ENCODE measurements at places on chromosomes 5 and 9.

DNA sequence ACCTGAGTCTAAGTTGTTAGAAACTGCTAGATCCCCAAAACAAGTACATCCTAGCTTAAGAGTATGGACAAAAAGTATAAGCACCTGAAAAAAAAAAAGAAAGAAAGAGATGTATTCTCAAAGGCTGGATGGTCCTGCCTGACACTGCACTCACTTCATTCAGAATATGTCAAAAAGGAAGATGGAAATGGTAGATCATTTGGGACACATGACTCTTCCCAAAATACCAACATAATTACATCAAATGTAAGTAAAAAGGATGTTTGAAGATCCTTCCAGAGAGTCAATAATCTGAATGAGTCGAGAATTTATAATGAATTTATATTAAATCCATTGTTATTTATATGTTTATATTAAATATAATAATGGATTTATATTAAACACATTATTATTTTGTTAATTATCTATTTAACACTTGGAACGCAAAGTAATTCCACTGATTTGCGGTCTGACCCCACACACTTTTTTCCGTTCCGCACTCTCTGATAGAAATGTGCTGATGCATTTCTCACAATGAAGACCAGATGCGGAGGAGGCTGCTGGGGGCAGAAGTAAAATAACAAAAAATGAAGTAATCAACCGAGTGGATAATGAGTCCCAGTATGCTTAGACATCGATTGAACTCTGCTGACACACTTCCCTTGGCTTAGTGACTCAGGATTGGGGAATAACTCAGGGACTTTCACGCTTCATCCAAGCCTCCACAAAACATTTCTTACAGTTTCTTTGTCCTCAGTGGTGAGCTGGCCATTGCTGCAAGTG lies 201.2 kb downstream of the ADAMTS12 start:
- DNase-seq = no peak

GRCh38 chr5:118990582-118990981 lies 2.2 kb upstream of the DTWD2 start:
- no peak for DNase-seq

DNA sequence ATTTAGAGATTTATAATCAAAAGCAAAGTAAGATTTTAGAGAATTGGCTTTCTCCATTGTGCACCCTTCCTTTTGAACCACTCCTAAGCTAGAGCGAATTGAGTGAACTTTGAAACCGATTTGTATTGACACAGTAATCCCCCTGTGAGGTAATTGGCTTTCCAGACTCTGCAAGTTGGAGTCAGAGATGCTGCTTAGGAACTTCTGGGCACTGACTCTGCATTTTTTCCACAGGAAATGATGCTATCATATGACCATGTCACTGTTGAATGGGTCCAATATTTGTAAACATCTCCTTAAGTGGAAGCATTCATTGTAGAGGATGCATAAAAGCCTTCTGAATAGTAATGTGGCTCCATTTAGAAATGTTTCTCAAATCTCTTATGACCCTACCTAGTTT lies 394.4 kb upstream of the ZNF608 start:
- no peak for DNase-seq

DNA sequence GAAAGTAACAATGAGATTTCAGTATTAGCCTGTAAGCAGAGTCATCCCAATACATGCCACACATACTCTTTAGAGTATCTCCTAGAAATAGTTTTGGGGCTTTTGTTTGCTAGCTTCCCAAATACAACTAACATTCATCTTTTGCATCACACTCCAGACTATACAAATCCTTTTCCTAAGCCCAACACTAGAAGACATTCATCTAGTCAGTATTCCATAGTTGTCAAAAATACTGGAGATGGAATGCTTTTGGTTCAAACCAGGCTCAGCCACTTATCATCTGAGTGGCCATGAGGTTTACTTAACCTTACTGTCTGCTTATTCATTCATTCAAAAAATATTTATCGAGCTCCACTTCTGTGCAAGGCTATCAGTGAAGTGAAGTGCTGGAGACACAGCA lies 205.1 kb upstream of the SGCD start:
- DNase-seq = no peak

GRCh38 chr9:2489838-2490314 lies 131.7 kb upstream of the VLDLR start:
- DNase-seq = no peak

- no peak for DNase-seq
These were observed 3.6 kb downstream of the SUSD3 start for GRCh38 chr9:93061791-93062763.

GRCh38 chr9:137218754-137219271 lies 3.2 kb downstream of the RNF208 start:
- DNase-seq = no peak

DNA sequence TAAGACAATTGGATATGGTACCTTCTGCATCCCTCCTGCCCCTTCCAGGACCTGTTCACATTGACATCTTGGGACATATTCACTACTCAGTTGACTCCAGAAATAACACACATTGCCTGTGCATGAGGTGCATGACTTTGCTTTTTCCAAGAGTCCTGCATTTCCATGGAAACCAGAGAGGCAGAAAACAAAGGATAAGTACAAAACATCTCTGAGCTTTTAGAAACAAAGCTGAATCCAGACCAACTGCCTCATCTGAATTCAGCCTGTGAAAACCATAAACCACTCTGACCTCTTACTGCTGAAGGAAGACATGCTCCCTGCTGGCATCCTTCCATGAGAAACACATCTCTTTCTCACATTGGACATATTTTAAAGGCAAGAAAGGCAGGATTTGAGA lies 695.1 kb downstream of the TAF11L14 start:
- DNase-seq = no peak

DNA sequence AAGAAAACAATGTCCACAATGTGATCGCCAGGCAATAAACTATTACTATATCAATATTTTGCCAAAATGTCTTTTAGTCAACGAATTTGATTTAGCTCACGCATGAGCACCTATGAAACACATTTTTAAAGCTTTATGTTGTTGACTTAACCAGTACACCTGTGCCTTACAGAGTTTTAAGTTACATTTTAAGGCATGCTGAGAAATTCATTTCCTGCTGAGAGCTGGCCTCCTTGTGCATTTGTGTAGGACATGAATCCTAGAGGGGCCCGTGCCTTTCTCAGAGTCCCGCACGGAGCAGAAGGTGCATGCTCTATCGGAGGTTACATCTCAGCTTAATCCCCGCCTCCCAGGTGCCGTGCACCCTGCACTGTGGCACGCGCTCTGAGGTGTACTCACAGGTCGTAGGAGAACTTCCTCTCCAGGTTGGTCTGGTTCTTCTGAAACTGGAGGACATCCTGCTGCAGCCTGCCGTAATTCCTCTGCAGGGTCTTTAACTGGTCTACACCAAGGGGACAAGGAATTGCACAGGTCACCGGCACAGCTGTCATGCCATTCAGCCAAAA lies 53.2 kb downstream of the GOLM1 start:
- DNase-seq = no peak

GRCh38 chr9:125922854-125923253 lies 175.7 kb downstream of the PBX3 start:
- DNase-seq = no peak

- no peak for DNase-seq
These were observed 135.9 kb upstream of the OTULINL start for GRCh38 chr5:14445576-14446290.

DNA sequence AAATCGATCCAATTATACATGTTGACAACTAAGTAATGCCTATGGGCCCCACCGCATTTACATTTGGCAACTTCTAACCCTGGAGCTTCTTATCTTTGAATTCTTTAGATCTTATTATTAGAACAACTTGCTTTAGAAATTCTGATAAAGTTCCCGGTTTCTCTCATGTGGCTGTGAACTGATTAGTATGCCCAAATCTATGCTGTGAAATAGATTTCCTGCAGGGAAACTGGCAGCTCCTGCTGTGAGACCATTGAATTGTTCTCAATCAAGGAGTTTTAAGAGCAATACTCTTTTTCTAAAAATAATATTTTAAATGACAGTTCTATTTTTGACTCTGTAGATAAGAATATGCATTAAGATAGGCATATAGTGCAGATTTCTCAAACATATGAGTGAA lies 177.5 kb downstream of the GABRB2 start:
- DNase-seq = no peak

DNA sequence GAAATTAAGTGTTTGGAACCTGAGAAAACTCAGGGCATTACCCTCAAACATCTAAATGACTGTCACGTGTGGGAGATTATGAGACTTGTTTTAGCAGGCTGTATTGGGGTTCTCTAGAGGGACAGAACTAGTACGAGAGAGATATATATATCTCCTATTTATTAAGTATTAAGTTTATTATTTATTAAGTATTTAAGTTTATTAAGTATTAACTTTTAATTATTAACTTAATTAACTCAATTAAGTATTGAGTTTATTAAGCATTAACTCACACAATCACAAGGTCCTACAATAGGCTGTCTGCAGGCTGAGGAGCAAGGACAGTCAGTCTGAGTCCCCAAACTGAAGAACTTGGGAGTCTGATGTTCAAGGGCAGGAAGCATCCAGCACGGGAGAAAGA lies 113.8 kb downstream of the MELK start:
- DNase-seq = no peak

DNA sequence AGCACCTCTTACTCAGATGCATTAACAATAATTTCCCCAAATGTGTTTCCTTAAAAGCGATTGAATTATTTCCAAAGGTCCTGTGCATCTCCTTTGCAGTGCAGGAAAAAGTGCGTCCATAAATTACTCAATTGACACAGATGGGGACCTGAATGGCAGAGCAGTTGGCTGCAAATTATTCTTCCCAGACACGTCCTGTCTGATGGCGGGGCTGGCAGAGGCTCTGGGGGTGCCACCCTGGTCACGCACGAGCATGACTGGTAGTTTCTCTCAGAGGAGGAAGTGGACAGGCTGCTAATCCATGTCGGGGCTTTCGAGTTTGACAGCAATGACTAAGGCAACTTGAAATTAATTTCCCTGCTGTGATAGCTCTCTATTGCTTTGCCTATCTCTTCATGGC lies 264.8 kb upstream of the BRINP1 start:
- DNase-seq = no peak

DNA sequence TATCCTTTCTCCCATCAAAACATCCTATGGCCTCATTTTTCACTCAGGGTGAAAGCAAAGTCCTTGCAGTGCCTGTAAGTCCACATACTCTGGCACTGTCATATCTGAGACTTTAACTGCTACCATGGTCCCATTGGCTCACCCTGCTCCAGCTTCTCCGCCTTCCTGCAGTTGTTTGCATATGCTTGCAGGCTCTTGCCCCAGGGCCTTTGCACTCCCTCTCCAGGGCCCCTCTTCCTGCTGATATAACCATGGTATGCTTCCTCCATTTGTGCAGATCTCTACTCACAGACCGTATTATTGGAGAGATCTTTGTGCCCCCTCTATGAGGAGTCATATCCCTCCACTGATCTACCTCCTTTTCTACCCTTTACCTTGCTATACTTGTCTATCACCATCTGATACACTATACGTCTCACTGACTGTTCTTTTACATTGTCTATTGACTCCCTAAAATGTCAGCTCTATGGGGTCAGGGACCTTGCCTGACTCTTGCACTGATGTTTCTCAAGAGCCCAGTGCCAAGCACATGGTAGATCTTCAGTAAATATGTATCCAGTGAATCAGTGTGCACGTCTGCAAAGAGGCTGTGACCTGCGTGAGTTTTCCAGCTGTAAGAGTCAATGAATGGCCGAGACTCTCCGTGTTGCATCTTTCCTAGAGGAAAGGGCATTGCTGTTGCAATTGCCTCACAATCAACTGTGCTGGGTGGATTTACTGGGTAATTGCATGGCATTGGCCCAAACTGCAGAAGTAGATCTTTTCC lies 81.7 kb upstream of the CPEB4 start:
- no peak for DNase-seq

- DNase-seq = no peak
These were observed 160.5 kb upstream of the MSX2 start for GRCh38 chr5:174563899-174564298.

Data from neural crest cell (in vitro differentiated cells).